ENCODE measurements at places on chromosomes 3 and 15. TPM values are rescaled to one million over a fixed set of nuclear protein-coding genes. Genes with fewer than 3 reads are reported as not detected.

The COLQ gene
- total RNA-seq = not detected

The GPR149 gene
- total RNA-seq = not detected

The CYP1A1 gene
- total RNA-seq = 0.13 TPM

The POPDC2 gene
- total RNA-seq = 0.13 TPM

The HES1 gene
- 2.2 TPM for total RNA-seq
